ENCODE measurements at places on chromosomes 13 and 19.

- no peak for DNase-seq
These were observed 194.2 kb downstream of the POU4F1 start for GRCh38 chr13:78409172-78409571.

GRCh38 chr13:111048387-111048786 lies 66.7 kb upstream of the ARHGEF7 start:
- no peak for DNase-seq

GRCh38 chr13:26323764-26324163 lies 69.8 kb downstream of the CDK8 start:
- no peak for DNase-seq

DNA sequence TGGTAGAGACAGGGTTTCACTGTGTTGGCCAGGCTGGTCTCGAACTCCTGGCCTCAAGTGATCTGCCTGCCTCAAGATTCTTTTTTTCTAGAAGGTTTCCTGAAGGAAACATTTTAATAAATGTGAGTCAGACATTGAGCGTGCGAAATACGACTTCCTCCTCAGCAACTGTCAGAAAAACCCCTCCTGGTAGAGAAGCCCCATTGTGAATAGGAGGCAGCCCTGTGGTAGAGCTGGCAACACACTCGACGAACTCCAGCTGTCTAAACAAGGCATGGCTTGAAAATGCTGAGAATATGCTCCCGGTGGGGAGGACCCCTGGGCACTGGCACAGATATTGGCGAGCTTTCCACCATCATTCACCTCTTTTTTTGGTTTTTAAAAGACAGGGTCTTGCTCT lies 9.8 kb downstream of the ZNF333 start:
- no peak for DNase-seq

DNA sequence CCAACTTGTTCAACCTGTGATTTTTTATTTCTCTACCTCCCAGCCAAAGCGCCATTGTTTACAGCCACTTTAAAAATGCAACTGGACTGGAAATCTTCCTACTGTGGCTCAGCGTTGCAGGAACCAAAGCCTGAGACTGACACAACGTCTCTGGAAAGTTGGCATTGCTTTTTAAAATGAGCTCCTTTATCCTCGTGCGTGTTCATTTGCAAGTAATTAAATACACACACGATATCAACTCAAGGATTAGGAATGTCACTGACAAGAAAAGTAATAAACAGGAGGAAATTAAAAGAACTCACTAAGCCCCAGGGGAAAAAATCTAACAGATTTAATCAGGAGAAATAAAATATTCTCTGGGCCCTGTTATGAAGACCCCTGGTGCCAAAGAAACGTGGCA lies 184.6 kb upstream of the IRS2 start:
- no peak for DNase-seq

GRCh38 chr13:25319771-25320170 lies 18.3 kb downstream of the NUP58 start:
- no peak for DNase-seq

DNA sequence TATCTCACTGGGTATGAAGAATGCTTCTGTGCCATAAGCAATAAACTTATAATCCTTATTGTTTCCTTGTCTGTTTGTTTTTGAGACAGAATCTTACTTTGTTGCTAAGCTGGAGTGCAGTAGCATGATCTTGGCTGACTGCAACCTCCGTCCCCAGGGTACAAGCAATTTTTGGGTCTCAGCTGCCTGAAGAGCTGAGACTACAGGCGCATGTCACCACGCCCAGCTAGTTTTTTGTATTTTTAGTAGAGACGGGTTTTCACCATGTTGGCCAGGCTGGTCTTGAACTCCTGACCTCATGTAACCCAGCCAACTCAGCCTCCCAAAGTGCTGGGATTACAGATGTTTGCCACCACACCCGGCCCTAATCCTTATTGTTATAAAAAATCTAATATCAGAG lies 112.5 kb downstream of the MYO16 start:
- DNase-seq, result no peak

DNA sequence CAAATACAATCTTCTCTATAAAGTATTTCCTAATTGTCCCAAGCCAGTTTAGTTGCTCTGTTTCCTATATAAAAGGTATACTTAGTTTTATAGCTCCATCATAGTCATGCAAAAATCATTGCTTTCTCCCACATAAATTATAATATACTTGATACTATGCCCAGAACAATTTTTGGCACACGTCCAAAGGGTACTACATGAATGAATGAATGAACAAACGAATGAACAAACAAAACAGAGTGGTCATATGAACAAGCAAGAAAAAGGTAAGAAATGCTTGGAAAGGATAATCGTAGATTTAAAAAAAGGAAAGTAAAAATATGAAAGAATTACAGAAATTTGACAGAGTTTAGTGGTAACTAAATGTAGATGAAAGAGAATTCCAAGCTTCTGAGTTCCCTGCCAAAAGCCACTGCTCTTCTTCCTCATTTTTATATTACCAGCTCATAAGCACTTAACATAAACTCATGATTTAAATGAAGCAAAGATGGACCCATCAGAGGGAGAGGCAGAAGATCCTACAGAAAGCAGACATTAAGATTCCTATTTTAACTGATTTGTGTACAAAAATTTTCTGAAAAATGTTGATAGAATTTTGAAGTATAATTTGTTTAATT lies 123.2 kb downstream of the ENOX1 start:
- no peak for DNase-seq

- no peak for DNase-seq
These were observed 268.7 kb downstream of the DCT start for GRCh38 chr13:94210816-94211215.

DNA sequence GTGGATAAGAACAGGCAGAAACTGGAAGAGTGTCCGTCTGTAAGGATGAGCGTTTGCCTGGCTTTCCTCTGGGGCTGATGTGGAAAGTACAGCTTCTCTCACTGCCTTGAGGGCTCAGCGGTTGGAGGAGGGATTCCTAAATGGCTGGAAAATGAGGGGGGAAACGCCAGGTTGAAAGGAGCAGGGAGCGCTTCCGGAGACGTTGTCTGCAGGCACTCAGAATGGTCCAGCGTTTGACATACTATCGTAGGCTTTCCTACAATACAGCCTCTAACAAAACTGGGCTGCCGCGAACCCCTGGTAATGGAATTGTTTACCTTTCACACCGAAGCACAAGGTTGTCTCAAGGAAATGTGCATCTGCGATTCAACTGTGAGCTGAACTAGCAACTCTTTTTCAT lies 39.9 kb downstream of the MRPL57 start:
- DNase-seq, result no peak

GRCh38 chr19:42064432-42064831 lies 5.6 kb downstream of the GRIK5 start:
- DNase-seq, result no peak

DNA sequence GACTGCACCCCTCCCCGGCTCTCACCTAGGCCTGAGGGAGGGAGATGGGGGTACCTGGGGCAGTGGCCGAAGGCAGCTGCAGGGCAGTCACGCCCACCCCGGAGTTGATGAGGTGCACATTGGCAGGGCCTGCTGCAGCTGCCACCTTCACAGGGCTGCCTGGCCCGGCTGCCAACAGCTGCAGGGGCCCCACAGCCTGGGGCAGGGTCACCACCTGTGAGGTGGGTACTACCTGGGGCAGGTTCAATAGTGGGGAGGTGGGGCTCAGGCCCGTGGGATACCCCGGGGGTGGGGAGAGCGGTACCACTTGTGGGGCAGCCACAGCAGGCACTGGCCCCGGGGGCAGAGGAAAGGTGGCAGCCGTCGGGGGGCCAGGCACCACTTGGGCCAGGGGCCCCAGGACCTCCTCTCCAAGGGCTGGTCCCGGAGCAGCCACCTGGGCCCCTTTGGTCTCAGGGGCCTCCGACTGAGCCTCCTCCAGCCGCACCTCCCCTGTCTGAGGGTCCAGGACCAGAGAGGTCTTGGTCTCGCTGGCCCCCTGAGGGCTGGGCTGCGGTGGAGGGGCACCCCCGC lies 2.7 kb downstream of the SIX5 start:
- DNase-seq, result no peak

- DNase-seq, result no peak
These were observed at the start of gene LRG1 for GRCh38 chr19:4539693-4540581. Gene LRG1, minus strand, starts transcription at chr19:4540036. Its CDS starts 23 bp downstream, at chr19:4540013.

GRCh38 chr13:48505597-48506091 lies 27.2 kb downstream of the RCBTB2 start:
- no peak for DNase-seq

GRCh38 chr13:98783856-98784478 lies 31.5 kb upstream of the SLC15A1 start:
- DNase-seq, result no peak

DNA sequence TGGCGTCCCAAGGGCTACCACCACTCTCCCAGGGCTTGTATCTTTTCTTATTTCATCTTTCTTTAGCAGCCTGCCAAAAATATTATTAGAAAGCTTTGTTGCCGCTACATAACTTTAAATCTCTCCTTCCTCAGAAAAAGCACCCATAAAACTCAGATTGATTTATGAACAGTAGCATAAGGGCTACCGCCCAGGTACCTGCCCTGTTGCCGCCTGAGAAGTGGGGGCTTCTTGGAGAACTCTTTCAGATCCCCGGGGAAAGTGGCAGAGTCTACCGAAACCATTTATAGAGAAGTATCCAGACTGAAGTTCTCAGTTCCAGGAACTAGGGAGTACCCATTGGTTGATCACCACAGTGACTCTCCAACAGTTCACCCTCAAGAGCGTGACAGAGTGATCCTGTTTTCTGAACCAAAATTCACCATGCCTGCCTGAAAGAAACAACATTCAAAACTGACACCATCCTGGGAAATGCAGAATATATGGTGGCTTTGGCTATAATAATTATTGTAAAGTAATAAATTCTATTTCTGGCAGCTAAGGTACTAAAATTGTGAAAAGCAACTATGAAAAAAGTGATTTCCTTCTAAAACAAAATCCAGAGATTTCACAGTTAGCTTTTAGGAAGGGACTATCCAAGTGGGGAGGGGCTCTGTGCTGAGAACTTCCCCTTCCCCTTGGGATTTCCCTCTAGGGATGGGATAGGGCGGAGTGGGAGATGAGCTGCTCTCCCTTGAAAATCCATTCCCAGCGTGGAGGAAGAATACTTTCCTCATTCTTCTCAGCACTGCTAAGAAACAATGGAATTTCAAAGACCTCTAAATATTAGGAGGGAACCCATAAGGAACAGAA lies 877 bp upstream of the N4BP2L1 start:
- DNase-seq, result no peak

DNA sequence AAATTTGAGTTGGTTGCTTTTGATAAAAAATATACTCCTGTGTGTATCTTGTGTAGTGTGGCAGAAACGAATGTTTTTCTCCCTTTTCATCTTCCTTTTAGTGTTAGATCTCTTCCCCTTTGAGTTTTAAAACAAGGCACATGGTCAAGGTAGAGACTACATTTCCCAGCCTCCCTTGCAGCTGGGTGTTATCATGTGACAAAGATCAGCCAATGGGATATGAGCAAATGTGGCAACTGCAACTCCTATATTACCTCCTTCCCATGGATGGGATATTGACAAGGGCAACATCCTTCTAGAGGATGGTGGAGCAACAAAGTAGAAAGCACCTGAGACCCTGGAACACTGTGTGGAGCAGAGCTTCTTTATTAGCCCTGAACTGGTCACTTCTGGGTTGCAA lies 42.4 kb downstream of the ADGRE3 start:
- no peak for DNase-seq

DNA sequence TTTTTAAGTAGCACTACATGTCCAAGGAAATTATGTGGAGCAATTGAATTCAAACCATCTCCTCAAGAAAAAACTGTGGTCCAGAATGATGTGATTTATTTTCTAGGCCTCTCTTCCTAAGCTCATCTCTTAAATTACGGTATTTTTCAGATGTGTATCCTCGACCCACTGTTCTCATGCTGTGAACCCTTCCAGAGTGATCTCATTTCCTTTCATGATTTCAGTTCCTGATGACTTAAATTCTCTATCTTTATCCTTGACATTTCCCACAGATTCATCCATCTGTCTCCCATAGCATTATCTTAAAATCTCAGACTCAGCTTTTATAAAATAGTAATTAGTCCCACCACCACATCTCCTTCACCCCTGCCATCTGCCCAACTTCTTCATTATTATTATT lies 117.6 kb upstream of the SPRY2 start:
- no peak for DNase-seq

DNA sequence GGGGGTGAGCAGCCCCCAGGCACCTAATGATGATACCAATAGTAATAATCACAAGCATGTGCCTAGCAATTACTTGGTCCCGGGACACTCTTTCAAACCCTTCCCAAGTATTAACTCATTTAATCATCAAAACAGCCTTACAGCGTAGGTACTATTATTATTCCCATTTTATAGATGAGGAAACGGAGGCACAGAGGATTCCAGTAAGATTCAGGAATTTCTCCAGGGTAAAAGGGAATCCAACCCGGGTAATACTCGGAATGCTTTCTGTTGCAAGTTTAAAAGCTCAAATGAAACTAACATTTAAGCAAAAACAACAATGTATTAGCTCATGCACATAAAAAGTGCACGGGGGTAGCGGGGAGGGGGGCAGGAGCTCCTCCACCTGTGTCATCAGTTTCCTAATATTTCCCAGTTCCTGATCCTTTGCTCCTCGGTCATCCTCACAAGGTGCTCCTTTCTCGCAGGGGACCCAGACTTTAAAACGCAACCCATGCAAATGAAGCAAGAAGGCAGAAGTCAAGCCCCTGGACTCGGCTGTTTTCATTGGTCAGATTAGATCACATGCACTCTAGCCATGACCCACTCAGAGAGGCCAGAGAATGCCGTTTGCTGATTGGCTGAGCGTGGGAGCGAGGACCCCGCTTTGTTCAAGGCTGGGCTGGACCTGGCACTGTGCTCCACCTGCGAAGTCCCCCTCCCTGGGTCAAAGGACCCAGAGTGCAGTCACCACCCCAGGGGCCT lies 38.3 kb upstream of the C19orf12 start:
- DNase-seq, result no peak

GRCh38 chr13:79631051-79631659 lies 150.2 kb downstream of the NDFIP2 start:
- no peak for DNase-seq

- no peak for DNase-seq
These were observed 447.9 kb downstream of the DCT start for GRCh38 chr13:94031609-94032008.

GRCh38 chr19:34316741-34317301 lies 48.2 kb upstream of the GPI start:
- DNase-seq, result no peak

DNA sequence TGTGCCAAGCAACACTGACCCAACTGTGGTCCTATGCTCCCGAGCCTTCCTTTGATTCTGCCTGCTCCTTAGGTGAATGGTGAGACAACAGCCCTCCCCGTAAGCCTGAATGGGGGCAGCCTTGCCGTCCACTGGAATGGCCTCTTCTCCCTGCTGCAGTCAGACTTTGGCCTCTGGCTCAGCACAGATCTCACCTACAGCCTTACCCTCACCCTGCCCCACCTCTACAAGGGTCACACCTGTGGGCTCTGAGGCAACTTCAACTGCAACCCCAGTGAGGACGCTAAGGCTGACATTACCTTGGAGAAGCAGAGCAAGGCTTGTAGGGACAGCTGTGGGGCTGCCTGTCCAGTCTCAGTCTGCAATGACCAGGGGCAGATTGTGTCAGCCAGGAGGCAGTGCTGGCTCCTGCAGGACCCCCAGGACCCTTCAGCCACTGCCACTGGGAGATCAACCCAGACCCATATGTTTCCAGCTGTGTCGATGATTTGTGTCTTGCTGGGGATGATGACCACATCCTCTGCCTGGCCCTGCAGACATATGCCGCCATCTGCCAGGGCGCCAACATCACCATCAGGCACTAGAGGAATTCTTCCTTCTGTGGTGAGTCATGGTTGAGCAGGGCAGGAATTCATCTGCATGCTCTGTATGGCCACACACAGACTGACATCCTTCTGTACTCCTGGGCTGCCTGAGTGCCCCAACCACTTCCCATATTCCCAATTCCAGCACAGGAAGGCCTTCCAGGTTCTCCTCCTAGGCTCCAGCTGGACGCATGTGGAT lies 27.3 kb upstream of the FXYD3 start:
- no peak for DNase-seq
